ENCODE measurements at places on chromosomes 12 and 14.

DNA sequence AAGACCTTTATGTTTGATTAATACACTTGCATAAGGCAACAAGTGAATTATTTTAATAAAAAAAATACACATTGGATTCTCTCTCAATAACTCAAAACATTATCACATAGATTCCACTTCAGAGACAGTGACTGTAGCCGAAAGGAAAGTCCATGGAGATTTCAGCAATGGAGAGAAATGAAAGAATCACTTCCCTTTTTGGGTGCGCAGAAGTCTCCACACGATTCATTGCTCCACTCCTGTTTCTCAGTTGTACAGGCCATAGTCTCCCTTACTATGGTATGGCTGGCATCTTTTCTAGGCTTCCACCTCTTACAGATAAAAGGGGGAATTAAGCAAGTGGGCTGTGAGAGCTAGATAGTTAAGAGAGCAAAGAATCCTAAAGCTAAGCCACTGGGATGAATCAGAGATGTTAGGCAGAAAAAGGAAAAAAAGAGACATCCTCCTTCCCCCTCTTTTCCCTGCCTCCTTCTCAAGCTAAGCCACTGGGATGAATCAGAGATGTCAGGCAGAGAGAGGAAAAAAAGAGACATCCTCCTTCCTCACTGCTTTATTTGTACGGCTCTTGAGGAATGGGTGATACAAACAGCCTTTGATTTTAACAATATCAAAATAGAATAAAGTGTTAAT, 16.3 kb downstream of the ST8SIA1 start:
- no peak for DNase-seq

GRCh38 chr12:108382437-108382801, 43.3 kb upstream of the CMKLR1 start:
- no peak for DNase-seq

DNA sequence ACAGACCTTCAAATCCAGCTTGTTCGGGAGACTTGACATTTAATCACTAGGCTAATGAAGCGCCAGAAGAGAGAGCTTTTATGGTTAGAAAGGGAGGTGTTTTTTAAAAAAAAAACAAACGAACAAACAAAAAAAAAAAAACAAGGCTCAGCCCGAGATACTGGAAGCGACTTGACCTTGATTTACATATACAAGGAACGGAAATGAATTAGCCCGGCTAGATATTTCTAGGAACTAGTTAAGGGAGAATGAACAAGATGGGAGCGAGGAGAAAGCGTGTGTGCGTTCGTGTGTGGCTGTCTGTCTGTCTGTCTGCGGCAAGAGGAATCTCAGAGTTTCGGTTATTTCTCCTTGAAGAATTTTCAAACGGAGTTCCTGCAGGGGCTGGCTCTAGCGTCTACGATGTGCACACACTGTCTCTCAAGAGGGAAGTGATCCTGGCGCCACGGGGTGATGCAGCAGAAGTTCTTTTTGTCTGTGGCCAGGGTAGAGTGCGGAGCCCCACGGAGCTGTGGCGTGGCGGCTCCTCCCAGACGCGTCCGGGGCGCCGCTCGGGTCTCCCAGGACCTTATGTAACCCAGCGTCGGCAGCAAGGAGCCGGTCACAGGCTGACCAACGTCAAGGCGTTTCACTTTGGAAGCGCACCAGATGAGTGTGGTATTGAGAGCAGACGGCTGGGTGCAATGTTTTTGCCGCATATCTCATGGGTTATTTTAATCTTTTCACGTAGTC, 18.8 kb downstream of the SOCS2 start:
- peak; percentile 40 for DNase-seq

- DNase-seq, result peak; percentile 46
These were observed at the start of gene UNC119B for GRCh38 chr12:120710031-120710804. TSS of gene UNC119B (plus strand) at chr12:120710458. CDS start at chr12:120710475, 17 bp downstream.

GRCh38 chr12:8145754-8146441, 10.9 kb upstream of the ZNF705A start:
- no peak for DNase-seq

DNA sequence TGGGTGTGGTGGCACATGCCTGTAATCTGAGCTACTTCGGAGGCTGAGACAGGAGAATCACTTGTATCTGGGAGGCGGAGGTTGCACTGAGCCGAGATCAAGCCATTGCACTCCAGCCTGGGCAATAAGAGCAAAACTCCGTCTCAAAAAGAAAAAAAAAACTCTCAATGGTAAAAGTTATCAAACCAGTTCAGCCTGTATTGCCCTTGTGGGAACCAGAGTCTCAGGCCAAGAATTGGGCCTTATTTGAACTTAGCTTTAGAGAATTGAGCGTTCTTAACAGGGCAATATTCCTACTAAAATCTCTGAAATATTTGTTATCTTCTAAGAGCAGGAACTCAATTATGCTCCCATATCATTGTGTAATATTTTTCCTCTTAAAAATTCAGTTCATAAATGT, 7.7 kb upstream of the MDM2 start:
- DNase-seq, result no peak

DNA sequence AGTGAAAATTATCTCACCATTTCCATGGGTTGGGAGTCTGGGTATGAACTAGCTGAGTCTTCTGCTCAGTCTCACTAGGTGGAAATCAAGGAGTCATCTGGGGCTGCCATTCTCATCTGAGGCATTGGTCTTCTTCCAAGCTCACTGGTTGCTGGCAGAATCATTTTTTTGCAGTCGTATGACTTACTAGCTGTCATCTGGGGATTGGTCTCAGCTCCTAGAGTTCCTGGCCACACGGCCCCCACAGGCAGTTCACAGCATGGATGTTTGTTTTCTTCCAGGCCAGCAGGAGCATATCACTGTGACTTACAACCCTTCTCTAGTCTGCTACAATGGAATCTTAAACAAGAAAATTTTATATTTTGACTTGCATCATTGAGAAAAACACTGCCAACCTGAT, 18.6 kb upstream of the OR10AD1 start:
- no peak for DNase-seq

DNA sequence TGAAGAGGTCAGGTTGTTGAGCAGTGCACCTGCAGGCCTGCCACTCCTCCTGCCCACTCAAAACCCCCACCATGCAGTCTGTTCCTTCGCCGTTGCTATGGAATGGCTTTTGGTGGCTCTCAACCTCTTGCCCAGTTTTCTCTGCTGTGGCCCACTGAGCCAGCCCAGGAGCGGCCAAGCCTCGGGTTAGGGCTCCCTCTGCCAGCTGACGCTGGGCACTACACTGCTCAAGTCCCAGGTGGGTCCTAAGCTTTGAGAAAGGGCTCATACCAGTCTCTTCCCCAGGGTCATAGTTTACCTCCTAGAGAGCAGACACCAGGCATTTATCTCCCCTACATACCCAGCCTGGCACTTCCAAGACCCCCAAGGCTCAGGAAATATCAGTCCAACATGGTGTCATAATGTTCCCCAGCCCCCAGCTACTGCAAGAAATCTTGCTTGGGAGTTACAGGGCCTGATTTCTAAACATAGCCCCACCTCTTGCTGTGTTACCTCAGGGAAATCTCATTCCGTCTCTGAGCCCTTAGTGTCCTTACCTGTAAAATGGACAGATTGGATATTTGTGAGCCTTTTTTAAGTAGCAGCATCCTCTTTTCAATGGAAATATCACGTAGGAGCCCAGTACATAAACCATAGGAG, 59.4 kb downstream of the TSPAN11 start:
- peak; percentile 59 for DNase-seq

- DNase-seq, result no peak
These were observed 10.2 kb downstream of the KCNH3 start for GRCh38 chr12:49548822-49549648.

- no peak for DNase-seq
These were observed 191.4 kb downstream of the TTC7B start for GRCh38 chr14:90624732-90625400.

- DNase-seq, result no peak
These were observed 334.9 kb upstream of the DIO2 start for GRCh38 chr14:80545935-80546854.

DNA sequence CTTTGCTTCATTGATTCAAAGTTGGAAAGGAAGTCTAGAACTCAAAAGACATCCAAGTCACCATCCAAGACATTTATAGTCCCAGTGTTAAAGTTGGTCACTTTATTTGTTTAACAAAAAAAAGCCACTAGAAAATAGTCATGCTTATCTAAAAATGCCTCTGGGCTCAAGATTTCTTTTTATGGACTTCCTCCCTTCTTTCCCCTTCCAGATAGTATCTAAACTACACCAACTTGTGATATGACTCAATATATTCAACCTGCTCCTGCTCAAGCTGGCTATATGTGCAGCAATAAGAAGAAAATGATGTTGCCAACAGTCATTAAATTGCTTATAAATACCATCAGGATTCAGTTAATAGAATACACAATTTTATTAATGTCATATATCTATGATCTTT, 1177.1 kb downstream of the FLRT2 start:
- no peak for DNase-seq

GRCh38 chr14:59130462-59130861, 58.0 kb upstream of the DAAM1 start:
- DNase-seq, result no peak

DNA sequence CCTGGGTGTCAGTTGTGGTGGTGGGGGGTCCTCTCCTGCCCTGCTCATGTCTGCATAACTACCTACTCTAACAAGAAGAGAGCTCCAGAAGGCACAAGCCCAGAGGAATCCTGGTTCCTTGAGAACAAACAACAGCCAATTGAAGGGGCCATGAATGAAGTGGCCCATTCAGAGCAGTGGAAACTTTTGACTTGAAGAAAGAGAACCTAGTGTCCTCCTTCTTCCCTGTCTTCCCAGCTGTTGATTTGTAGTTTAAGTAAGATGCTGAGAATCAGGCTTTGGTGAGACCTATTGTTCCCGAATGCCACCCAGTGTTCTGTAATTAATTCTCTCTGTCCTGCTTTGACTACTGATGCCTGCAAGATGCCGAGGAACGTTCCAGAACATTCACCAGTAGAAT, 79.2 kb downstream of the C14orf132 start:
- no peak for DNase-seq

GRCh38 chr14:51335531-51335930, 95.5 kb downstream of the TMX1 start:
- DNase-seq, result no peak

GRCh38 chr12:58787021-58787760, 133.1 kb downstream of the LRIG3 start:
- DNase-seq, result no peak

DNA sequence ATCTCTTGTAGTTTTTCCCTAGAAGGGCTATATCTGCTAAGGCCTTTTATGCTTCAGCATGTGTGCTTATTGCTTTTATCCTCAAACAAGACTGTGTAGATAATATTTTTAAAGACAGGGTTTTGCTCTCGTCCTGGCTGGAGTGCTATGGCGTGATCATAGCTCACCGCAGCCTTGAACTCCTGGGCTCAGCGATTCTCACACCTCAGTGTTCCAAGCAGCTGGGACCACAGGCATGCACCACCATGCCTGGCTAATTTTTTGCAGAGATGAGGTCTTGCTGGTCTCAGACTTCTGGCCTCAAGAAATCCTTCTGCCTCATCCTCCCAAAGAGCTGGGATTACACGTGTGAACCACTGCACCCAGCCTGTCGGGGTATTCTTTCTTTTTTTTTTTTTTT, 137.3 kb upstream of the SCAF11 start:
- no peak for DNase-seq

GRCh38 chr12:100857418-100857817, 62.8 kb downstream of the ANO4 start:
- DNase-seq, result no peak

- no peak for DNase-seq
These were observed 293.0 kb downstream of the BTG1 start for GRCh38 chr12:91852634-91853033.

DNA sequence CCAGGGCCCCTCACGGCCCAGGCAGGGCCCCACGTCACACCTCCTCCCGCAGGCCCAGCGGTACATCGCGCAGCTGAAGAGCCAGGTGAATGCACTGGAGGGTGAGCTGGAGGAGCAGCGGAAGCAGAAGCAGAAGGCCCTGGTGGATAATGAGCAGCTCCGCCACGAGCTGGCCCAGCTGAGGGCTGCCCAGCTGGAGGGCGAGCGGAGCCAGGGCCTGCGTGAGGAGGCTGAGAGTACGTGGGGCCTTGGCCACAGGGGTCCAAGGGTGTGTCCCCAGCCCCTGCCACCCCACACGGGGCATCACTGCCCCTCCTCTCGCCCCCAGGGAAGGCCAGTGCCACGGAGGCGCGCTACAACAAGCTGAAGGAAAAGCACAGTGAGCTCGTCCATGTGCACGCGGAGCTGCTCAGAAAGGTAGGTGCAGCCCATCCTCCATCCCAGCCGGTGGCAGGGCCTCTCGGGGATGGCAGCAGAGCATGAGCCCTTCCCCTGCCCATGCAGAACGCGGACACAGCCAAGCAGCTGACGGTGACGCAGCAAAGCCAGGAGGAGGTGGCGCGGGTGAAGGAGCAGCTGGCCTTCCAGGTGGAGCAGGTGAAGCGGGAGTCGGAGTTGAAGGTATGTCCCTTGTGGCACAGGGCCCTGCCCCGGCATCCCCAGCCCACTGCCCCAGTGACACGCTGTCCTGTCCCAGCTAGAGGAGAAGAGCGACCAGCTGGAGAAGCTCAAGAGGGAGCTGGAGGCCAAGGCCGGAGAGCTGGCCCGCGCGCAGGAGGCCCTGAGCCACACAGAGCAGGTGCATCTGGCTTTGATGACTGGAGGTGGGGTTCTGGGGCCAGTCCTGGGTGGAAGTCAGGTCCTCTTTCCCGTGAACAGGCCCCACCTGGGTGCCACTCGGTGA, 20.9 kb downstream of the HIP1R start:
- DNase-seq, result no peak

- no peak for DNase-seq
These were observed 99.3 kb downstream of the SINHCAF start for GRCh38 chr12:31226639-31227038.

DNA sequence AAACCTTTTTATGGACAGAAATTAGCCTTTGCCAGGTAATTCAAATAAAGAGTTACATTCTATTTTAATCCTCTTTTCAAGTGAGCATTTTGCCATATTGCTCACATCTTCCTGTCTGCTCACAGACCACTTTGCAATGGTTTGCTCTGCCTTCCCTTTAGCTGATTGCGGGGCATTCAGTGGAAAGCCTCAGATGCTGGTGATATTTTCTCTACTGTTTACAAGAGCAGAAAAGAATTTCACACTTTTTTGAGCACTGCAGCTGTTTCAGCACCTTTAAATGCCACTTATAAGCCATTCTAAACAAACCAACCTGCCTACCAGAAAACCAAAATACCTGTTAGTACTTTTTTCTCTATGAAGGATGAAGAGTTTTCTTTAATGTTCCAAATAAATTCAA, 195.7 kb upstream of the LRIG3 start:
- no peak for DNase-seq

GRCh38 chr12:93734784-93735183, 57.6 kb downstream of the CRADD start:
- no peak for DNase-seq
